ENCODE measurements at places on chromosomes 4 and X.

GRCh38 chrX:13667919-13668318 is 15.0 kb downstream of the TCEANC start:
- no peak for DNase-seq

- peak; percentile 1 for DNase-seq
Measured at GRCh38 chr4:145012841-145013240, 85.2 kb downstream of the ANAPC10 start.

GRCh38 chr4:40622913-40623312 is 6.8 kb downstream of the RBM47 start:
- DNase-seq = no peak

DNA sequence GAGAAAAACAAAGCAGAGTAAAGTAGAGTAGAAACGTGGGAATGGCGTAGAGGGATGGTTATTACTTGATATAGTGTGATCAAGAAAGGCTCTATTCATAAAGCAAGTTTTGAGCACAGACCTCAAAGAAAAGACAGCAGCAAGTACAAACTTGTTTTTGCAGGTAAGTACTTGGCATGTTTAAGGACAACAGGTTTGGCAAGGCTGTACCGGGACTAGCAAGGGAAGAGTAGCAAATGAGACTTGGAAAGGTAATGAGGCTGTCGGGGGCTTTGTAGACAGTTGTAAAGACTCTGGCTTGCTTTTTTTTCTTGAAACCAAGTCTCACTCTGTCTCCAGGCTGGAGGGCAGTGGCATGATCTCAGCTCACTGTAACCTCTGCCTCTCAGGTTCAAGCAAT is 40.9 kb downstream of the NEK1 start:
- DNase-seq = no peak

DNA sequence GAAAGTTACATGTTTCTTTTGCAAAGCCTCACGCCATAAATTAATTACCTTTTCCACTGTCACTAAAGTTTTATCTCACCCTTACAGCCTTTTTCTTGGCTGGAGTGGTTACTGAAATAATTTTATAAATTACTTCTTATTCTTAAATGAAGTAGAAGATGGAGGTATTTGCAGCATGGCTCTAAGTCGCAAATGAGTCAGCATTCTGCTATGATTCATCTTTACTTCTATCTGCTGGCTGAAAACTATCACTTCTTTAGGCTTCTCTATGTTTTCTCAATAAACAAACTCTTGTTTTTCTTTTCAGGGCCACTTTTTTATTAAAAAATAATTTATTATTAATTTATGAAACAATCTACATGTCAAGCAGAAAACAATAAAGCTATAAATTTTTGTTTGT is 210.2 kb upstream of the GYPA start:
- DNase-seq = no peak

DNA sequence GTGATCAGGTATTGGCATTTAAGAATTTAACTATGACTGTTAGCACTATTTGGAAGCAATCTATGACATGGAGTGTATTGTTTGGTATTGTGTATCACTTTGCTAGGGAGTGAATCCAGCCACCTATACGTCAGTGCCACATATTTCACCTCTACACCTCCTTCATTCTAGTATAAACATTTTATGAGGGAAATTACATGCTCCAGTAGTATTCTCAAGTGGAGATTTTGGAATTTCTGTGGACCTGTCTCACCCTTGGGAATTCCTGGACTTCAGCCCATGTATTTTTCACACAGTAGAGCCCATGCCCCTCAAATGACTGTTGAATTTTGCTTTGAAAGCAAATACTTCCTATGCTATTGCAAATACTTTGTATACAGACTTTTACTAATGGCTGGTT is 11.3 kb downstream of the BST1 start:
- no peak for DNase-seq

- no peak for DNase-seq
Measured at GRCh38 chr4:111230265-111230664, 607.4 kb upstream of the PITX2 start.

- no peak for DNase-seq
Measured at GRCh38 chr4:7214359-7214758, 22.0 kb downstream of the SORCS2 start.

DNA sequence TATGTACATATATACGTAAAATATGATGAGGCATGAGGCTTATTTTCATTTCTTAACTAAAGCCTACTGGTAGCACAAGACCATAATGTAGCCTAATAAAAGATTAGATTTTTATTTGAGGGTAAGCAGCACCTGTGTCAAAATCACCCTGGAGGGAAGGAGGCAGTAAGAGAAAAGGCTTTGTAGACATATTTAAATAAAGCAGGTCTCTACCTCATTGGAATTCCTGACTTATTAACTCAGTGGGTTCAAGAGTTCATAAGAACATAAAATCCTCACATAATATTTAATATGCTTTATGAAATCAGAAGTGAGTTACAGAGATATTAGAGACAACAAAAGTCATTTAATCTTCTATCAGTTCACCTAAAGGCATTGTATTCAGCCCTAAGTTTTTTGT is 261.6 kb upstream of the ANKRD50 start:
- no peak for DNase-seq

- DNase-seq = peak; percentile 57
Measured at GRCh38 chrX:37871626-37872302, 24.4 kb upstream of the DYNLT3 start.

DNA sequence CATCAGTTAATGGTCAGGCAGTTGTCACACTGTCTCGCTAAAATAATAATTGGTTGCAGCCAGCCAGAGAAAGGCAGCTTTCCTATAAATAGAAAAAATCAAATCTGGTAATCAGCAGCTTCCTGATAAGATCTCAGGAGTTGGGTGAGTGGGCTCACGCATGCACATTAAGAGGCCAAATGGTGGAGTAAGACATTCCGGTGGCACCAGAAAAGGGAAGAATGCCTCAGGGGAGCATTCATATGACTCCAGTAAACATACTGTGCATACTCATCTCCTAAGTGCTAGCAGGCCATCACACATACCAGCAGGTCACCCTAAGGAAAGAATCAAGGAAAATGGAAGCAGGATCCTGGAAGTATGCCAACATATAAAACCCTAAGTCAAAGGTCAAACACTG is 40.1 kb downstream of the UGT2B15 start:
- no peak for DNase-seq

GRCh38 chr4:127978930-127979329 is 13.7 kb downstream of the ABHD18 start:
- no peak for DNase-seq

DNA sequence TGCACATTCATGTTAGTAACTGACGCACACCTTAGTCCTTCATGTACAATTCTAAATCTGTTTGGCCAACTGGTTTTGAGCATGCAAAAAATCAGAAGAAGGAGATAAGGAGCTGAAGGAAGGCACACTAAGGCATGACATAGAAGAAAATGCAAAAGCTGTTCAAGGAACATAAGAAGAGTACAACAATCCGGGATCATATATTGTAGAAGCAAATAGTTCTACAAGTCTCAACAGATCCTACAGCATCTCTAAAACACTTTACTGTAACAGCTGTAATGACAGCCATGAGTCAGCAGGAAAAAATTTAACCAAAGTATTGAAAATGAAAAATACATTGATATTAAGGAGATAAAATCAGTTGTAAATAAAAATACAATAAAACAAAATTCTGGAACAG is 57.7 kb downstream of the KLHL13 start:
- no peak for DNase-seq

DNA sequence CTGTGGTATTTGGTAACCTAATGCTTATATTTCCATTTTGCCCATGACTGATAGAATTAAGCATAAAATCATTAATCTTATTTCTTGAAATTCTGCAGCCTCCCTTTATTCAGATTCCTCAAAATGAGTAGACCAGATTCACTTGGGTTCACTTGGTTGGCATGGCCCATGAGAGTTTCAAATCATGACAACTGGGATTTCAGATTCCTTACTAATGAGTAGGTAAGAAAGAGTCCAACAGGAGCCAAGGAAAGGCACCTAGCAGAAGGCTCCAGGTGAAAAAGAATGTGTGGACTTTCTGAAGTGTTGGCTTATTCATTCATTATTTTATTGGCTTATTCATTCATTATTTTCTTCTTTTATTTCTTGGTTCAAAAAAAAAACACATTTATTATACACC is 27.2 kb upstream of the GATB start:
- DNase-seq = no peak

DNA sequence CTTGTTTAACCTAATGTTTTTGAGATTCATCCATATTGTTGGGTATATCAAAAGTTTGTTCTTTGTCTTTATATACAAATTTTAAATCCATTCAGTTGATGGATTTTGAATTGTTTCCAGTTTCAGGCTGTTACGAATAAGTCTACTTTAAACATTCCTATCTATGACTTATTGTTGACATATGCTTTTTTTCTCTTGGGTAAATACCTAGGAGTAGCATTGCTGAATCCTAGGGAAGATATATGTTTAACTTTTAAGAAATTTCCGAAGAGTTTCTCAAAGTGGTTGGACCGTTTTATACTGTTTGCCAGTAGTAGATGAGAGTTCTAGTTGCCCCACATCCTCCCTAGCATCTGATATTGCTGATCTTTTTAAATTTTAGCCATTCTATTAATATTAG is 60.9 kb upstream of the IL13RA1 start:
- DNase-seq = no peak

- DNase-seq = no peak
Measured at GRCh38 chrX:153875391-153876111, 10.4 kb downstream of the L1CAM start.

- DNase-seq = peak; percentile 6
Measured at GRCh38 chr4:53804719-53805118, 213.4 kb upstream of the LNX1 start.

DNA sequence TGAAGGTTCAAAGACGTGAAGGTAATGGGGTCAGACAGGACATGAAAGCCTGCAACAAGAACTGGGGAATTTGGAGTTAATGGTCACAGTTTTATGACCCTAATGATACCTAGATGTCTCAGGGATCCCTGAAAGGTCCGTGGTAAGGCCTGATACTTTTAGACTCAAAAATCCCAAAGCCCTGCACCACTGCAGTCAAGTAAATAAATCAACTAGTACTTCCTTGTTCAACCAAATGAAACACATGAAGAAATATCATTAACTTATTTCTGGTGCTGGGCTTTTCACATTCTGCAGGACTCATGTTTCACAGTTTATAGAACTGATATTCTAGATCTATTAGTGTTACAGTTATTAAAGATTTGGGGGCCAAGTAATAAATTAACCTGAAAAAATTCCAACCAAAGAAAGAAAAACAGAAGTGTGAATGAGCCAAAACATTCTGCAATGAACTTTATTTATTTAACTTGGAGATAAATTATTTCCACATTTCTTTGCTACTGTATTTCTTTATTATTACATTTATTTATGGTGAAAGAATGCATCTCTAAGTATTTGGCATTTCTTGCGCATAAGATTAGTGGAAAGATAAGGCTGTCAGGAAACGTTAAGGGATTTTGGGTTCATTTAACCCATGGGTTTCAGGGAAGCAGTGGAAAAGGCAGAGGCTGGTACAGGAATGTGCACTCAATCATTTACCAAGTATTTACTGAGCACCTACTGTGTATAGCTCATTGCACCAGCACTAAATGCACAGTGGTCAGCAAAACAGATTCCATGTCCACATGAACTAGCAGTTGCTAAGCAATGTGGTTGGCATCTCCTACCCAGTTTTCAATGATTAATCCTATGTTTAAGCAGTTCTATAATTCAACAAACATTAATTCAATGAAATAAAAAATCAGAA is 8.7 kb downstream of the WDFY3 start:
- no peak for DNase-seq

DNA sequence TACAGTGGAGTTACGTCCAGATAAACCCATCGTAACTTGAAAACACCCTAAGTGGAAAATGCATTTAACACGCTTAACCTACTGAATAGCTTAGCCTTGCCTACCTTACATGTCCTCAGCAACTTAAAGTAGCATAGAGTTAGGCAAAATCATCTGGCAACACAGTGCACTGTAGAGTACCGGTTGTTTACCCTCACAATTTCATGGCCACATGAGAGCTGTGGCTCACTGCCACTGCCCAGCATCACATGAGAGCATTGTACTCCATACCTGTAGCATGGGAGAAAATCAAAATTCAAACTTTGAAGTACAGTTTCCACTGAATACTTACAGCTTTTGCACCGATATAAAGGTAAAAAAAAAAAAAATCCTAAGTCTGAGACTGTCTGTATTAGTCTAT is 40.6 kb downstream of the GUCY1A1 start:
- DNase-seq = no peak

DNA sequence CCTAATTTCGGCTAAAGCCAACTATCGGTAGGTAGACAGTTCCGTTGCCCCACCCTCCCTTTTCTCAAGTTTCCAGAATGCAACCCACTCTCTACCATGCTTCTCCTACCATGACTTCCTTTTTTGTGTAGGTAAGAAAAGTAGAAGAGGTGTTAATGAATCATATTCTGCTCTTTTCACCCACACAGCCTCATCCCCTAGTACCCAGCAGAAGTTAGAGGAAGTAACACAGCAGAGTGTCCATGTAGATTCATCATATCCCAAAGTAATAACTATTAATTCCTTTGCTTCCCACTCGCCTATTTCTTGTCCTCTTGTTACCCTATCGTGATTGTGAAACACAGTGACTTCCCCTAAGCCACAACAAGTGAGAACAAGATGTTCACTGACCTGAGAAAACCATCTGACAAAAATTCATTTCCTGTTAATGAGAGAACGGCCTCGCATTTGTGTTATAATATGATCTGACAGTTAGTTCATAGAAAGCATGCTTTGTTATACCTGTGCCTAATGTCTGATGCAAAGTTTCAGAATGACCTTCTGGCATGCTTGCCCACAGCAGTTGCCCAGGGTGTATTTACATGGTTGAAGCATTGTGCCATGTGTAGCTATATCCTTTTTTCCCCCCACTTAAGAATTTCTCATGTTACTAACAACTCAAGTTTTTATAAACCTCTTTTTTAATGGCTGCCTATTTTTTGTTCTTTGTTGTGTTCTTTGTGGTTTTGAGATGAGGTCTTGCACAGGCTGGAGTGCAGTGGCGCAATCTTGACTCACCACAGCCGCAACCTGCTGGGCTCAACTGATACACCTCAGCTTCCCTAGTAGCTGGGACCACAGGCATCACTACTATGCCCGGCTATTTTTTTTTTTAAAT is 185.6 kb downstream of the RAP1GDS1 start:
- DNase-seq = peak; percentile 20

DNA sequence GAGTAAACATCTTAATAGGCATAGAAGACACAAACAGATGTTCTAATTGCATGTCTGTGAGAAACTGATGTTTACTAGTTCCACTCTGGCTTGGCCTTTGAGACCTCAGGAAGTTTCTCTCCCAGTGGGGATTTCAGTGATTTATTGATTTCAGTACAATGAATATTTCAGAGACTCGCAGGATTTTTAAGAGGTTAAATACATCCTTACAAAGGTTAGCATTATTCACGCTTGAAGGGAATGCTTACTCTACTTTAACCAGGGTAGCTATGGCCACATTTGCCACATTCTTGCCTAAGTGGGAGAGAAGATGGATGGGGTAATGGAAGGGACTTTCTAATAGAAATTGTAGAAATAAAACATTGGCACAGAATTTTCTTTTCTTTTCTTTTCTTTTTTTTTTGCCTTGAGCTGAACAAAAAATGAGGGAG is 480.1 kb downstream of the SPRY1 start:
- DNase-seq = no peak
